ENCODE measurements at places on chromosomes 6 and 20.
A peak's percentile ranks its signal among the peaks of the same experiment; 100 is the strongest.

DNA sequence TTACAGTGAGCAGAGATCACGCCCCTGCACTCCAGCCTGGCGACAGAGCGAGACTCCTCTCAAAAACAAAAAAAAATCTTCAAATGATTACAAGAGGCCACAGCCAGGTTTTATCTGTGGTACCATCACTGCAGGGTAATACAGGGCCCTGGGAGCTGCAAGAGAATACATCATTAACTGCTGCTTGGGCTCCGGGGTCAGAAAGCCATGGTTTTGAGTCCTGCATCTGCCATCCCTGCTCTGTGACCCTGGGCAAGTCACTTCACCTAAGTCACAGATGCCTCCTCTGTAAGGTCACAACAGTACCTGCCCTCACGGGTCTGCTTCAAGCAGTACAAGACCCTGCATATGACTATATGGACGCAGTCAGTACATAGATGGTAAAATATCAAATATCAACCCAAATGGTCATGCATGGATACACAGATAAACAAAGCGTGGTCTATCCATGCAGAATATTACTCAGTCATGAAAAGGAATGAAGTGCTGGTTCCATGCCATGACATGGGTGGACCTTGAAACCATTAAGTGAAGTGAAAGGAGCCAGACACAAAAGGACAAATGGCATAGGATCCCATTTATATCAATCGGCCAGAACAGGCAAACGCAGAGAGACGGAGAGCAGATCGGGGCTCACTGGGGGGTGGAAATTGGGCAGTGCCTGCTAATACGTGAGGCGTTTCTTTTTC is 83.6 kb downstream of the NFATC2 start:
- DNase-seq = no peak

DNA sequence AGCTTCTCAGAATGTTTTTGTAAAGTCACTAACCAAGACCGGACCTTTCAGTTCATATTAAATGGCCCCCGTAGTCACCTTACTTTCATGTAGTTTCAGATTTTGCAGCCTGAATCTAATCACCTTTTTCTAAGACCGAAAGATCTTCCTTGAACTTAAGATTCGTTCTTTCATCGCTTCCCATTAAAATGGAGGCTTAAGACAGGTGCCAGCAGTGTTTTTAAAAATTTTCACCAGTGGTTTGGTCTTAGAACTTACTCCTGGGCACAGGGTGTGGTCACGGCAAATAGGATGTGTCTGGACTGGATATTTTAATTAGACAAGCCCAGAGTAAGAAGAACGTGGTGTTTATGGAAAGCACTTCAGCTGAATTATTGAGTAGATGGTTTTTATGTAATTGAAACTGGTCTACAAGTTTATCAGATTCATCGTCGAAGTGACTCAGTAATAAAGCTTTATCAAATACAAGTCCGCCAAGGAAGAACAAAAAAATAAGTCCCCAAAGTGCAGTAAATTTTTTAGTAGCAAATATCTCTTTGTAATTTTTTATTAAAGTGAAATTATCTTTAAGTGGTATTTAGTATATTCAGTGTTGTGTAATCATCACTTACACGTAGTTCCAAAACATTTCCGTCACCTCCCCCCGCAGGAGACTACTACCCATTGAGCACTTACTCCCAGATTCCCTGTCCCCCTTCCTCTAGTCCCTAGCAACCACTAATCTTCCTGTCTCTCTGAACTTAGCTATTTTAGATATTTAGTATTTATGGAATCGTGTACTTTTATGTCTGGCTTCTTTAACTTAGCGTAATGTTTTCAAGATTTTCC is 868 bp downstream of the SRSF3 start:
- peak; percentile 37 for DNase-seq

DNA sequence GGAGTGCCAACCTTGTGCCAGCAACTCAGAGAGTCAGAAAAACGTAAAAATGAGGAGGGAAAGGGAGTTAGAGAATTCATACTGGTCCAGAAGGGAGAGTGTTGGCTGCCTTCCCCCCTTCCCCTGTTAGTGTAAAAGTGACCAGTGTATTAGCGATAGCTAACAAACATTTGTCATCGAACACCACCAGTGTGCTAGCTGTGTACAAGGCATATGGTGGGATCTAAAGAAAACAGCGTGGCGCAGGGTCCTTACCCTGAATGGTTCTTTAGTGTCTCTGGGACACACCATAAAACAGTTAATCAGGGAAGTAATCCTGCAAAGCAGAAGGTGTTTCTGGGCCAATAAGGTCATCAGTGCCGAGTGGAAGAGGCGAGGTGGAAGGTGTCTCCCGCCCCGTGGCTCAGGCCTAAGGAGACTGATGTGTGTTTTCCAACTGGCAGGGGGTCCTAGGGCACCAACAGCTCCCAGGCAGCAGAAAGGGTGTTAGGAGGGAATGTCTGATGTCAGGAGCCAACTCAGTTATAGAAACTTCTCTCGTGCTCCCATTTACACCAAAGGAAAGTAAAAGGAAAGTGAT is 91.9 kb downstream of the TCP11 start:
- no peak for DNase-seq

DNA sequence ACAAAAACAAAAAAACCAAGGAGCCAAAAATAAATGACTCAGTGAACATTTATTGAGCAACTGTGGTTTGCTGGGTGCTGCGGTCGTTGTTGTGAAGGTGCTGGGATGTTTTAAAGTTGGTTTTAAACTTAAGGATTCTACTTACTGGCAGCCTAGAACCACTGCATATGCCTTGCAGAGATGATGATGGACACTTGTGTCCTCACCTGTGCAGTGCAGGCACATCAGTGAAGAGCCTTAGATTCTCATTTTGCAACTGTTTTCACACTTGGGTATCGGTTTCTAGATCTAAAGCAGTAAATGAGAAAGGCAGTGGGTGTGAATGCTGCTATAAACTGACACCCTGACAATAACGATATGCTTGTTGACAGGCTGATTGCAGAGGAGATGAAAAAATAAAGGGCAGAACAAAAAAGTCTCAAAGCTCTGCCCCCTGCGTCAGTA is 68.8 kb downstream of the UTRN start:
- DNase-seq = no peak

- DNase-seq = no peak
Measured at GRCh38 chr6:46072866-46073265, 56.9 kb upstream of the ENPP4 start.

- no peak for DNase-seq
Measured at GRCh38 chr6:83138118-83138722, 54.8 kb downstream of the PGM3 start.

DNA sequence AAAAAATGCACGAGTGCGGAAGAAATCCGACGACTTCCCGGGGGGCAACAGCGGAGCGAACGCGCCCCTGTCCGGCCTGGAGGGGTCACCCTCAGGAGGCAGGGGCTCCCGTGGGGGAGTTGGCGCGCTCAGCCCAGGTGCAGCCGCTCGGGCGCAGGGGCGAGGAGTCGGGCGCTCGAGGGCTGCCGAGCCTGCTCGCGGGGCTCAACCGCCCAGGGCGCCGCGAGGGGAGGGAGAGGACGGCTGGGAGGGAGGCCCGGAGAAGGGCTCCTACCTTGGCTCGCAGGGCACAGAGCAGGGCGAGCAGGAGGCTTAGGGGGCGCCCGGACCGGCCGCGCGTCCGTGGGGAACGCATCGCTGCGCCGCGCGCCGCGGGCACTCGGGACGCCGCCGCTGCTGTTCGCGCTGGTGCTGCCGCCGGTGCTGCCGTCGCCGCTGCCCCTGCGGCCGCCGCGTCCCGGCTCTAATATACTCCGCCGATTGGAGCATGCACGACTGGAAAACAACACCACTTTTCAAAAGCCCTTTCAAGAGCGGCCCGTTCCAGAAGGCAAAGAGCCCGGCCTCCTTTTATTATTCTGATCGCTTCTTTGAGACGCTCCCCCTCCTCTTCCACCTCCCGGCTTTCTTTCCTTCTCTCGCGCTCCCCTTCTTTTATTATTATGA is 490 bp downstream of the JAG1 start:
- peak; percentile 25 for DNase-seq

GRCh38 chr6:5850848-5851255 is 155.9 kb downstream of the NRN1 start:
- DNase-seq = no peak

GRCh38 chr6:156885562-156885961 is 108.4 kb downstream of the ARID1B start:
- DNase-seq = no peak

GRCh38 chr6:132764370-132764769 is 6.7 kb upstream of the VNN2 start:
- no peak for DNase-seq

DNA sequence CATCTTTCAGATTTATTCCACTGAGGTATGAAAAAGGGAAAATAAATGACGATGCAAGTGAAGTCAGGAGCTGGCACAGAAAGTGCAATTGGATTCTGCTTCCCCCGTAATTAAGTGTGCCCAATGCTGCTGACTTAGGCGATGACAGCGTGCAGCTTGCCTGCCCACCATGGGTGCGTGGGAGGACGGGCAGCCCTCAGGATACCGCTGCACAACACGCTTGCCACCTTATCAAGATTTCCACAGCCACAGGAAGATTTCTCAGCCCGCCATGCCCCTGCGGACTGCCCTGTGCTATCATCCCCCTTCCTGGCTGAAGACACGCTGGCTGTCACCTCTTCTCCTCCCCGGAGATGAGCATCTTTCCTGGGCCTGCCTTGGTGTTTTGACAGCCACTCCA is 103.3 kb upstream of the BACH2 start:
- no peak for DNase-seq

DNA sequence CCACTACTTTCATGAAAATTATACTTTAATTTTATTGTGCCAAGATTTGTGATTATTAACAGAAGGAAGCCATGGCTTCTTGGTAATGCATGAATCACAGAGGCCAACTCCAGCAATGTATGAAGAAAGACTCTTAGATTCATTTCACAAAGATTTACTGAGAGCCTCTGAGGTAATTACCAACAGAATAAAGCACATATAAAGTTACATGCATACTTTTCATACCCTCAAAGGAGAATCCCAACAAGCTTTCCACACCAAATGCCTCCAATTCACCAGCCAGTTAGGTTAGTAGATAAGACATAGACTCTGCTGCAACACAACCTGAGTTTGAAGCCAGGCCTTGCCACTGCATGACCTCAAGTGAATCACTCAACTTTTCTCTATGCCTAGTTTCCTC is 41.9 kb downstream of the HBS1L start:
- DNase-seq = no peak

- peak; percentile 21 for DNase-seq
Measured at GRCh38 chr20:64244870-64245603, 10.5 kb upstream of the PCMTD2 start.

DNA sequence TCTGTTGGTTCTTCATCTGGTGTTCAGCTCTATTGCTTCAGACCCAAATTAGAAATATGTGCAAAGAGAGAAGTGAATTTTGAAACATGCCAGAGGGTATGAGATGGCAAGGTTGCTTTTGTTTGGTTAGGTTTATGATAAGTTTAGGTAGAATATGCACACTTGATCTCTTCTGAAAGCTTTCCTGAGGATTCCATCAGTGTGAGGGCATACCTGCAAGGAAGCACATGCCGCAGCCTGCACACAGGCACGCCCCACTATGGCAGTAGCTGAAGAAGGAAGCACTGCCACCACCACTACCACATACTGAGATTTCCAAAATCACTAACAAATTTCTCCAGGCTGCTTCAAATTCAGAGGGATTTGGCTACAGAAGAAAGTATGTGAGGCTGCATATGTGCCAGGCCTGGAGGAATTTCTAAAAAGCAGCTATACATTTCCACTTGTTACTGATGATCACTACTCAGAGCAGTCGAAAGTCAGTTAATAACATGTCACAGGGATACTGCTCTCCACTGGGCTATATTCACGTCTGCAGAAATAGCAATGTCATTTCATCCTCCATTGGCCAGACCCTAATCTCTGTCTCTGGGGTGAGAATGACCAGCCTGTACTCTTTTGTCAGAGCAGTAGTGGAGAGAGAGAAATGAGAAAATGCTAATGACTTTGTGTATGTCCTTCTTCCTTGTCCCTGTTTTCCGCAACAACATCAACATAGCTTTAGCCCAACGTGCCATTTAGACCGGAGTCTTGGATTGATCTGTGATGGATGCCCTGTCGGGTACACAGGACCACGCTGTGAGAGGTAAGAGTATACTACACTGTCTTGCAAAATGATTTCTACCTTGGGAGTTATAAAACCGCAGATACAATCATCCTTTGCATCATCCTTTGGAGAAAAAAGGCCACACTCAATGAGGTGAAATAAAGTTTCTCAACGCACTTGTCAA is 396.7 kb downstream of the LAMA2 start:
- no peak for DNase-seq

DNA sequence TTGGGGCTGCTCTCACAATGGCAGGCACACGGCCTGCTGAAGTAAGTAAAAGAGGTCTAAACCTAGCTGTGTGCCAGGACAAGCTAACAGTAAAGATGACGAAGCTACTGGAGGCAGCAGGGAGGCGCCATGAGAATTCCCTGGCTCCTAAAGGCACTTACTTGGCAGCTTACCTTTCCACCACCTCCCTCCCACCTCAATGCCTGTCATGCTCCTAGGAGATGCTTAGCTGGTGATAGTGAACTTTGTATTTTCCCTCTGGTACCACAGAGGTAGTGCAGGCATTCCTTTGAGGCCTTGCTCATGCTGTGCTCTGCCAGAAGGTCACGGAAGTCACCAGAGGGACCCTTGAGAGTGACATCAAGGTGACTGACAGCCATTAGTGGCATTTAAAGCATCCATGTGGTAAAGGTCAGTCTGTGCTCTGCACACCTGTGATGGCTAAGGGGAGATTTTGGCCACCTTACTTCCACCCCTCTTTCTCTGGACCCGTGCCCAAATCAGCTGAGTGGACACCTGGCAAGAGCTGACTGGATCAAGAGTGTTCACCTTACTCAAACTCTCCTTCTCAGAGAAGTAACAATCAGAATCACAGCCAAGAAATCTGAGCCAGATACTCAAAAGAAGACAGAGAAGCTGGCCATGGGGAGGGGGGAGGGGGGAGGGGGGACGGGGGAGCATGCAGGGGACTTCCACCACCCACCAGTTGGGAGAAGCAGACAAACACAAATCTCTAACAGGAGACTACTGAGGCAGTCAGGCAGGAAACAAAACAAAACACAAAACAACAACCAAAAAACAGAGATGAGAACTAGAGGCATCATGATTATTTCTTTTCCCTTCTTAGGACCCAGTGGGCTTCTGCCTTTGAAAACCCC is 2.9 kb downstream of the FKBP1A start:
- no peak for DNase-seq

GRCh38 chr6:166936079-166936787 is 20.1 kb downstream of the RNASET2 start:
- DNase-seq = peak; percentile 44

DNA sequence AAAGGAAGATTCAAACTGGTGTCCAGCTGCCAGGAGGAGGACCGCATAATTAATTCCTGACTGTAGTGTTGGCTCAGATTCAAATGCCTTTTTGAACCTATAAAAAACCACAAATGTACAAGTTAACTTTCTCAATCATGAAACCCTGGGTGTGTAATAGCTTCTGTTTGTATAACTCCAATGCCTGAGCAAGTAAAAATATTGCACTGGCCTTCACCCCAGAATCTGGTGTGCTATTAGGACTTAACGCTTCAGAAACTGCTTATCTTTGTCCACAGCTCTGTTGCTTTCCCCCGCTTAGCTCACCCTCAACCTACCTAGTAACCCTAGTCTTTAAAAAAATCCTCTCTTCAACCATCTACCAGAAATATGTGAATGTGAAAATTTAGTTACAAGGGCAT is 119.1 kb upstream of the MAP7 start:
- no peak for DNase-seq

- DNase-seq = no peak
Measured at GRCh38 chr6:63888416-63888815, 252.8 kb downstream of the PHF3 start.

All from activated naive CD4-positive, alpha-beta T cell treated with anti-CD3 and anti-CD28 coated beads, Interleukin-2, amount 10 ng/mL, durations not matched to agents 7 days and 5 days (primary cell).